ENCODE measurements at places on chromosomes 5 and 9.

DNA sequence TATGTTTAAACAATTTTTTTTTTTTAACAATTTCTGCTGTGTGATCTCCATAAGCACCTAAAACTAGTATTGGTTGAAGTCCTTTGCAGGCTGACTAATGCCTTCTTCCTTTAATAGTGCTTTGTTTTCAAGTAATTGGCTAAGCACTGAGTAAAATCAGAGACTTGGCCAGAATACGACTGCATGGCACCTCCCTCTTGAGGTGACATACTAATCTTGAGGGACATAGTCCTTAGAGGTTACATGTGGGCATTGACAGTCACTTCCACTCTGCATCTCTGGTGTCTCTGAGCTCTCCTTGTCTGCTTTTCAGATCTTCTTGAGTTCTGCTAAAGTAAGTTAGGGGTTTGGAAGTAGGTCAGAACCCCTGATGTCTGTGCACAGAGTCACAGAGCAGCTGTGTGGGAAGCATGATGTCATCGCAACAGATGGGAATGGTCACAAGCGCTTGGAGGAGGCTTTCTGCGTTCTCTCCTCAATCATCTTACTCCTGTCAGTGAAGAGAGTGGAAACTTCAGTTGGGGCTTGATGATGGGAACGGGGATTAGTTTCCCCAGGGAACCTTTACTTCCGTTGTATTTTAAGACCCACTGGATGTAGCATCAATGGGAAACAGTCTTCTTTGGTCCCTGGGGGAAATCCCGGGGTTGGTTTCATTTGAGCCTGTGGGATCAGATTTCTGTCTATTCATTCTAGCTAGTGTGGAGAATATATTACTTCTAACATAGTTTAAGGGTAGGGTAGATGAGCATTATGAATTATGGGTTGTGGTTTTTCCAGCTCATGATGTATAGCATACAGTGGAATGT is 136.9 kb downstream of the ARHGAP26 start:
- no peak for DNase-seq

- DNase-seq = no peak
Observed at GRCh38 chr9:93904649-93905472, 50.3 kb downstream of the BARX1 start.

DNA sequence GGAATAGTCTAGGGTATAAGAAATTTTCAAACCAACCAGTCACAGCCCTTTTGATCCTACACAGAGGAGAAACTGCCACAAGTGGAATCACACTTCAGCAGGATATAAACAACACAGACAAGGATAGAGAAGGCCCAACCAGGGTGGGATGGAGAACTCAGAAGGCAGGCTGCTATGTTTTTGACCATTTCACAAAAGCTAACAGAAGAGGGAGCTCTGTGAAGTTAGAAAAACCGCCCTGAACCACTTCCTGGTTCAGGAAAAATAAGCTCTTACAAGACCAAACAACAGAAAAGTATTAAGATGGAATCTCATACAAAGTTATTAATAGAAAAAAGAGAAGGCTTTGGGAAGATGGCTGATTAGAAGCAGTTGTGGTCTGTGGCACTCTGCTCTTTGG is 960 bp upstream of the IFNB1 start:
- DNase-seq = no peak

GRCh38 chr9:69532396-69532795 is 139.8 kb downstream of the APBA1 start:
- no peak for DNase-seq

- DNase-seq = no peak
Observed at GRCh38 chr9:91037511-91038482, 236.2 kb downstream of the SYK start.

DNA sequence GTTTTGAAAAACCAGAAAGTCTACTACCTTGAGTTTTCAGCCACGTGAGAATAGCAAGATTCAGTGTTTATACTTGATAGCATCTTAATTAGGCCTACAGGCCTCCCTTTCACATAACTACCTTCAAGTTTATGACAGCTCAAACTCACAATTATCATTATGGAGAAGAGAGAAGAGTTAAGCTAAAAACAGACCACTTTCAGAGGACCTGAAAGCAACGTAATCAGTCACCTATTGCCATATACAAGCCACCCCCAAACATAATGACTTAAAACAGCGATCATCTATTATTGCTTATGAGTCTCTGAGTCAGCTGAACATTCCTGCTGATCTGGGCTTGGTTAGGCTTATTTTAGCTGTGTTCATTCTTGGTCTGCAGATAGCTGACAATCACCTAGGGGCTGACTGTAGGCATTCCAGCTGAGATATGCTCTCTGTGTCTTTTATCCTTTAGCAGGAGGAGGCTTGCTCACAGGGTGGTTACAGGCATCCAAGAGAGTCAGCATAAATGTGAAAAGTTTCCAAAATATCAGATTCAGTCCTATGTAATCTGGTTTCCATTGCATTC is 130.9 kb downstream of the COX7C start:
- DNase-seq = no peak

All from GM10248 (cell line).